ENCODE measurements at places on chromosomes 11 and 22. TPM values are rescaled to one million over a fixed set of nuclear protein-coding genes. Genes with fewer than 3 reads are reported as not detected.
A peak's percentile ranks its signal among the peaks of the same experiment; 100 is the strongest.

DNA sequence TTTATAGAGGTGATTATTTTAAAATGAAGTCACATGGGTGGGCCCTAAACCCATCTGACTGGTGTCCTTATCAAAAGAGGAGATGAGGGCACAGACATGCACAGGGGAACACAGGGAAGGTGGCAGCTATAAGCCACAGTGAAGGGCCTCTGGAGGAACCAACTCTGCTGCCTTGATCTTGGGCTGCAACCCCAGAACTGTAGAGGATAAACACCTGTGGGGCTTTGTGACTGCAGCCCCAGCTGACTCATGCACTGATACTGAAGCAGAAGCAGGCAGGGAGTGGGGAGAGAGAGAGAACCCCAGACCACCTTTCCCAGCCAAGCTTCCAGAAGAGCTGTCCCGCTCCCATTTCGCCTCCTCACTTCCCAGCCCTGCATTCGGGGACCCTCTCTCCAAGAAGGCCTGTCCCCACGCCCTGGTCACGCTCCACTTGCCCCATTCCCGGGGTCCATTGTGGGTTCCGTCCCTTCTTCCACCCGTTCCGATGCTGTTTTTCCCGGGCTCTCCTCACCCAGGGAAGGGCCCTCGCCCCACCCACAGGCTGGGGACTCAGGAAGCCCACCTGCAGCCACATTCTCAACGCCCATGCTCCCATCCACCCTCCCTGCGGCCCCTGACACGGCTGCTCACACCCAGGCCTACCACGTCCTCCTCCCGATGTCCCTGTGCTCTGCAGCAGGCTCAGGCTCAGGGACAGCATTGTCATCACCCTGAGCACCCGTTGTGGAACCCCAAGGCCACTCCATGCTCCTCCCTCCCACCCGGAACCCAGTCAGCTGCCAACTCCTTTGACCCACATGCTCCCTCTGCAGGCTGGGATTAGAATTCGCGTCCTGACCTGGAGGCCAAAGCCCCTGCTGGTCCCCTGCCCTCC is 90.8 kb upstream of the SHANK2 start:
- peaks cover 33% of the 10 kb centered on the region for H3K27me3 ChIP-seq
- no peak overlapping the region for H3K27ac ChIP-seq
- peaks cover 3% of the 10 kb centered on the region for H3K4me1 ChIP-seq
- peak; percentile 54 for DNase-seq

GRCh38 chr11:27904358-27905055 is 203.4 kb downstream of the KIF18A start:
- no peak overlapping the region for H3K4me3 ChIP-seq
- no peaks in the 10 kb centered on the region for H3K4me1 ChIP-seq
- H3K27me3 ChIP-seq = no peaks in the 10 kb centered on the region
- no peak for DNase-seq
- H3K36me3 ChIP-seq = no peaks in the 10 kb centered on the region

- peaks cover 44% of the 10 kb centered on the region for H3K4me1 ChIP-seq
- no peak for DNase-seq
- no peaks in the 10 kb centered on the region for H3K36me3 ChIP-seq
- H3K27ac ChIP-seq = peak overlapping the region; percentile 89
Observed at GRCh38 chr11:115959081-115959486, 454.9 kb upstream of the CADM1 start.

DNA sequence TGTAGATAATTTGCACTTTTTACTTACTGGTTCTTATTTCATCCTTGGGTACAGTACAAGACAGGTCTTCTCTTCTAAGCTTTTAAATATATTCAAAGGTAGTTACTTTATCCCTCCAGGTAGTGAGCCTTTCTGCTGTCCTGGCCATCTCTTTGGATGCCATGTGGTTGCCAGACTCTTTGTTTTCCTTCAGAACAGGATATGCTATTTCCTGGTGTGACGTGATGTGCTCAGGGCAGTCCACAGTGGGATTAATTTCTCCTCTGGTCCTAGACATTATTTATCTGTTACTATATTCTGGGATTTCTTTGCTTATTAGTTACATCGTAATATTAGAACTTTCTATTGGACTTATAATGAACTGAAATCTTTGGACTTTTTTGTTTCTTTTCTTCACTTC is 63.7 kb downstream of the PPP6R3 start:
- H3K4me1 ChIP-seq = peaks cover 5% of the 10 kb centered on the region
- H3K4me3 ChIP-seq = no peak overlapping the region
- H3K27ac ChIP-seq = peak overlapping the region; percentile 26
- H3K27me3 ChIP-seq = no peaks in the 10 kb centered on the region
- DNase-seq = no peak
- H3K36me3 ChIP-seq = peaks cover 38% of the 10 kb centered on the region

DNA sequence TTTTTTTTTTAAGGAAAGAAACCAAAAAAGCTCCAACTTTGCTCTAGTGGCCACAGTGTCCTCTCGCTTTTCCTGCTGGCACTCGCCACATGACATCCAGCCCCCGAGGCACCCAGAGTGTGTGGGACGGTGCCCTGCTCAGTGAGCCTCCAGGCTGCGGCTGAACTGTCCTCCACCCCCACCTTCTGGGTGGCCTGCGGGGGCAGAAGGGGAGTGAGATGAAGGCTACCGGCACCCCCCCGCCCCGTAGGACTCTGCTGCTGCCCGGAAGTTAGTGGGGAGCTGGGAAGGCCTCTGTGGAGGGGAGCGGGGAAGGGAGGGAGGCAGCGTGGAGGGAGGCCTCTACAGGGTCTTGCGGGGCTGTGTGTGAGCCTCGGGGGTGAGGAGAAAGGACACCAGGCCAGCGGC is 264.4 kb downstream of the CTTN start:
- no peak overlapping the region for H3K4me3 ChIP-seq
- H3K36me3 ChIP-seq = peaks cover 16% of the 10 kb centered on the region
- no peak overlapping the region for H3K27ac ChIP-seq
- no peak for DNase-seq
- H3K4me1 ChIP-seq = peaks cover 5% of the 10 kb centered on the region

The TBX10 gene
- not detected for total RNA-seq

The CASP4 gene
- 0.98 TPM for total RNA-seq

Data from progenitor cell of endocrine pancreas (in vitro differentiated cells).